Amygdala (tissue), 56 donors: ENCODE measurements at places on chromosomes 13 and 19.

DNA sequence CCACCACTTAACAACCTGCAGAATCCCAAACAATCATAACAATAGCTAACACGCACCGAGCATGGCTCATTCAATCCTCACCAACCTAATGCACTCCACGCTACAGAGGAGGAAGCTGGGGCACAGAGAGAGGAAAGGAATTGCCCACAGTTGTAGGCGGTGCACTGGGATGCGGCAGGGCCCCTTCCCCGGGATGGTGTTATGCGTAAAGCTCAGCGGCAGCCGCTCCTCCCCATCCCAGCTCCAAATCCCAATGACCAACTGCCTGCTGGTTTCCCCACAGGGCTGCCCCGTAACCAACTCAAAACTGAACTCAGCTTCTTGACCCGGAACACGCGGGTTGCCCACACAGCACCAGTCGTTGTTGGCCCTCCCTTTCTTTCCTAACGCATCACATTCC is 42.2 kb downstream of the SERP2 start:
- DNase-seq, result no peak

DNA sequence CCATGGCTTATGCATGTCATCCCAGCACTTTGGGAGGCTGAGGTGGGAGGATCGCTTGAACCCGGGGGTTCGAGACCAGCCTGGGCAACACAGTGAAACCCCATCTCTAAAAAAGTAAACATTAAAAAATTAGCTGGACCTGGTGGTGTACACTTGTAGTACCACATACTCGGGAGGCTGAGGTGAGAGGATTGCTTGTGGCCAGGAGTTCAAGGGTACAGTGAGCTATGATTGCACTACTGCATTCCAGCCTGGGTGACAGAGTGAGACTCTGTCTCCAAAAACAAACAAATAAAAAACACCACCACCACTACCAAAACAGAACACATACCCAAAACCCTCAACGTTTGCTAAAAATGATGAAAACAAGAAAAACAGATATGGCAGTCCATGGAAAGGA is 15.9 kb downstream of the FBXO17 start:
- DNase-seq, result no peak

- no peak for DNase-seq
Measured at GRCh38 chr13:50235604-50236342, 220.5 kb downstream of the KCNRG start.

- DNase-seq, result no peak
Measured at GRCh38 chr13:97540696-97541095, 106.7 kb downstream of the RAP2A start.

DNA sequence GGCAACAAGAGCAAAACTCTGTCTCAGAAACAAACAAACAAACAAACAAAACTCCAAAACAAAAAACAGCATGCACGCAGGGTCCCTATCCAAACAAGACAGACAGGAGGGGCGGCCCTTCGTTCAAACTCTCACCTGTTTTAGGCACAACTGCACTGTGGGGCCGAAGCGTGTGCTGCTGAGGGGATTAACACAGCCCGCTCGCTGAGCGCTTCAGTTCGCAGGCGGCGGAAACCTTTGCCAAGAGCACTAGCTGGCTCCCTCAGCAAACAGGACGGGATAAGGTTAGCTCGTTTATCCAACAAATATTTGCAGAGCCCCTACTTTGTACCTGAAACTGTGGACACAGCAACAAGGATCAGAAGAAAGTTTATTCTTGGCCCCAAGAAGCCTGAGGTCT is 1.6 kb upstream of the ADPRHL1 start:
- no peak for DNase-seq

GRCh38 chr13:49749848-49750247 is 42.6 kb downstream of the KPNA3 start:
- no peak for DNase-seq

DNA sequence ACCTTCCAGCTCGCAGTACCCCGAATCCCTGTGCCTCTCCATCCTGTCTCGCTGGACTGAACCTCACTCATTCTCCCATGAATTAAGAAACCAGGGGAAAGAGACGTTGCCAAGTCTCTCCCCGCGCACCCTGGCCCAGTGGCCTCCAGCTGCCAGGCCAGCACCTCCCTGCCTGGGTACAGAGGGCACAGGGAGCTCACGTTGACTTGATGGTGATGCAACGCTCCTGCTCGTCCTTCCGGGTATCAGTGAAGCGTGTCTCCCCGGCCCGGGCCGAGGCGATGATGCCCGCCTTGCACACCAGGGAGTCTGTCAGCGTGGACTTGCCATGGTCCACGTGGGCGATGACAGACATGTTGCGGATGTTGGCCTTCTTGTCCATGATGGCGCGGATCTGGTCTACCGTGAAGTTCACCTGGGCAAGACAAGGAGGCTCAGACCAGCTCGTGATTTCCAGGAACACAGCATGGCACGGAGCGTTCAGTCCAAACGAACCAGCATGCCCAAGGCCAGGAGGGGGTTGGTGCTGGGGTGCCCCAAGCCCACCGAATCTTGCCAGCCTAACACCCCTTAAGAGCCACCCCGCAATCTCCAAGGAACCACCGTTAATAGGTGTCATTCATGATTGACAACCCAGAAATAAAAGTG is 1.2 kb downstream of the EEF2 start:
- DNase-seq, result no peak

DNA sequence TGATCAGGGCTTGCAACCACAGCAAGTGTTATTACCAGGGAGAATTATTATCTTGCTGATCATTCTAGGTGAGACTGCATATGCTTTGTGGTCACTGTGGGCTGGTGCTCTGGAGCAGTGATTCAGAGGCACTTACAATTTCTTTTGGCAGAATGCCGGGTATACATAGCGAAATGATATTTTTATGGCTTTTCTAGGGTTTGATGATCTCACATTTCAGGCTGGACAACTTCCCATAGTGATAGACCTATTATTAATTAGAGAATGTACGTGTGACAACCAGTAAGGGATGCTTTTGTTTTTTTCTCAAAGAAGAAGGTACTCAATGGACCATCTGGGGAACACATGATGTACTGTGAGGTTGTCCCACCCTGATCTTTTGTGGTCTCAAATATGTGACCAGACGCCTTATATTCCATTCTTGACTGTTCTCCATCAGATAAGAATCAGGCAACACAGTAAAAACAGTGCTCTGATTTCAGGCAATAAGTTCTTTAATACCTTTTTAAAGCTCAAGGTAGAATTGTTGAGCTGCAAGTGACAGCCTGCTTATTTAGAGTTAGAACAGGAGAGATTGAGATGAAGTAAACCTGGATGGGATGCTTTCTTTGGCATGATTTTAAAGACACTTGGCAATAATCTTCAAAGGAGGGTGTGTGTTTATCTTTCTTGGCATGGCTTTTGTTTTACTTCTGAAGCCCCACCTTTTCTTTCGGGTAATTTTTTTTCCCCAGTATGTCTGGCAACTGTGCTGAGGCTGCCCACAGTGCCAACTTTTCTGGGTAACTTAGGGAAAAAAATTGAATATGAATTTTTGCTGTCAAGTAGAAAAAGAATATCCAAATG is 27.4 kb upstream of the SCEL start:
- no peak for DNase-seq
